NCI-H510A (cell line): ENCODE measurements at places on chromosomes 13 and 19.

DNA sequence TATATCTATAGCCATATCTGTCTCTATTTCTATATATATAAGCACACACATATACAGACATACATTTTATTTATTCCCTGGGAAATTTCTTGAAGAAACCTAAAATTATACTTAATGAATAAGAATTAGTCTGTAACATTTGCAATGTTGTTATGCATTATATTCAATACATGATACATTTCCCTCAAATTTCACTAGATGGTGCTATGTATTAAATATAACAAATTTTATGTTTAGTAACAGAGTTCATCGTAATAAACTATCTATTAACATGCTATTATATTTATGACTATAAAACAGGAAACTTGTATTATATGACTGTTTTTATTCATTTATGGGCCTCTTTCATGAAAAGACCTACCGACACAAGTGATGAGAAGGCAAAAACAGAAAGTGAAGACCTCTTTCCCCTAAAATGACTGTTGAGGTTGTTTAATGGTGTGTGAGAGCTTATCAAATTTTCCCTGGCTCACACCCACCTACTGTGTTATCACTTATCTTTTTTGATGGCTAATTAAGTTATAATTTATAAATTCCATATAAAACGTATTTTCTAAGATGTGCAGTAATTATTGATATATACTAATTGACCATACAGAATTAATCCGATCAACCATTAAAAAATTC lies 881.9 kb downstream of the SLITRK6 start:
- no peak for DNase-seq

GRCh38 chr13:76446191-76446590 lies 440.0 kb downstream of the KCTD12 start:
- DNase-seq, result no peak

DNA sequence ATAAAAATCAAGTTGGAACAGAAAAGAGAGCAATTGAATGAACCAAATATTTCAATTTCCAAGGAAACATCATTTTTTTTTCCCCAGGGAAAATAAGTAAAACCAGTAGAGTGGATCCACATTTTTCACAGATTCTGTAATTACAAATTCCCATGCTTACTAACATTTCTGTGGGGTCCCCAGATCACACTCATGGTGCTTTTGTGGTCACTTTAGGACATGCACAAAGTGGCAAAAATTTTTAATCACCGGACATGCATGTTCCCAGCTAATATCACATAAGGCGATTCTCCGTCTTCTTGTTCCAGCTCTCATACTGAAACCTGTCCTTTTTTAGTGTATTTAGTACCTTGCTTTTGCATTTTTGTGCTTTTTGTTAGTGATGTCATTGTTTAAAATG lies 748.2 kb upstream of the SLITRK1 start:
- DNase-seq, result no peak

GRCh38 chr13:75324413-75324940 lies 157.5 kb downstream of the TBC1D4 start:
- DNase-seq, result no peak

DNA sequence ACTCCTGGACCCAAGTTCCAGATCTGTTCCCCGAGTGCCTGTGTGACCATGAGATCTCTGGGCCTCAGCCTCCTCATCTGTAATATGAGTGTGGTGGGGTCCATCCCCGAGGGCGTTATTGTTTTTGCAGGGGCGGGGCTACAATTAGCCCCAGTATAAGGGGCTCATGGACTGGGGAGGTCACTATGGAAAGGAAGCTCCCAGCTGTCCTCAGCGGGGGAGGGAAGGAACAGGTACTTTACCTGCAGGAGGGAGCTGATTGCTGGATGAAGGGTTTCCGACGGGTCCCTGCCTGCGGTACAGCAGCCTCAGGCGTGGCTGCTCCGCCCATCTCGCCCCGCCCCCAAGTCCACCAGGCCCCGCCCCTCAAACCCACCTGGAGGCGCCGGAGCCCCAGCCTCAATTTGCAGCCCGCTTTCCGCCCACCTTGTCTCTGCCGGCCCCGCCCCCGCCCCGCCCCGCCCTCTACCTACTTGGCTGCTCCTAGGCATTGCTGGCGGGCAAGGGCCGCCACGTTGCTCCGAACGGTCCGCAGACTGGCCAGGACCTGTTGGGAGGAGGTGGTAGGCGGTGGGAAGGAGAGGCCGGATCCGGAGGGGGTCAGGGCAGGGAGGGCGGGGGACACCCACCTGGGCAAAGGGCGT lies 5.5 kb downstream of the PDE4C start:
- no peak for DNase-seq

GRCh38 chr13:34322014-34322742 lies 504.2 kb downstream of the RFC3 start:
- DNase-seq, result no peak

GRCh38 chr13:99756281-99756680 lies 215.3 kb downstream of the ZIC5 start:
- no peak for DNase-seq

DNA sequence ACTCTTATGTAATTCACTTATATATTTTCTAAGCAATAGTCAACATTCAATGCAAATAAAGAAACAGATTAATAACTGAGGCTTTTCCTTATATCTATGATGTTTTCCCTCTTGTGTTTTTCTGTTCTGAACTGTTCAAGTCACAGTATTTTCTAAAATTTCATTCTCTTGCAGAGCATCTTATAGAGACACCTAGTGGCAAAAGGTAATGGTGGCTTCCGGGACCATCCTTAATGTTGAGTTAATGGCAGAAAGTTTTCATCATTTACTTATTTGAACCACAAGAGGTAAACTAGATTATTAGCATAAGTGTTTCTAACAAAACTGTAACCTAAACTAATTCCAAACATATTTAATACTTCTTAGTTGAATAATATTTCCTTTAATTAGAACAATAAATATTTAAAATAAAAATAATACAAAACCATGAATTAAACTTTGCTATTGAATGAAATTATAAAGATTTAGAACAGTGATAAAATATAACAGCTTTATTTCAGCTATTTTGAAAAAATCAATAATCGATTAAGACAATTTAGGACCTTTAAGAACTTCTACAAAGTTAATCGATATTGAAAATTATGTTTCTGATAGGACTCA lies 1.7 kb upstream of the SLITRK5 start:
- DNase-seq, result no peak

DNA sequence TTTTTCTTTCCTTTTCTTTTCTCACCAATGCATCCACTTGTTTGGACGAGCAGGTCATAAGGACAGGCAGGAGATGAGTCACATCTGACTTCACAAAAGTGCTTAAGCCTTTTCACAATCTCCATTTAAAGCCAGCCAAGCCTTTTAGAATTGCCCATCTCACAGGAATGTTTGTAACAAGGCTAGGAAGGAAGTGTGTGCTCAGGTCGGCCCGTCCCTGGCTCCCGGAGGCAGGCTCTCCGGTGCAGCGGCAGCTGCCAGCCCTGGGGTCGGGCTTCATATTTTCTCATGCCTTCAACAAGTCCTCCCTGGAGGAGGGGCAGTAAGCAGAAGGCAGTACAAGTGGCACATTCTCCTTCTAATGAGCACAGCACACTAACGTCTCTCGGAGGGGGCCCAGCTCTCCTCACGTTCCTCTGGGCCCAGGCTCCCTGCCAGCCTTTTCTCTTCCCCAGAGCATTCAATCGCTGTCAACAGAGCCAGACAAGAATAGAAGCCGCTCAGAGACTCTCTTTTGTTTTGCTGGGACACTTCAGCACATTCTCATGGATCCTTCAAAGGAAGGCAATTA lies 180.5 kb downstream of the COL4A1 start:
- no peak for DNase-seq

DNA sequence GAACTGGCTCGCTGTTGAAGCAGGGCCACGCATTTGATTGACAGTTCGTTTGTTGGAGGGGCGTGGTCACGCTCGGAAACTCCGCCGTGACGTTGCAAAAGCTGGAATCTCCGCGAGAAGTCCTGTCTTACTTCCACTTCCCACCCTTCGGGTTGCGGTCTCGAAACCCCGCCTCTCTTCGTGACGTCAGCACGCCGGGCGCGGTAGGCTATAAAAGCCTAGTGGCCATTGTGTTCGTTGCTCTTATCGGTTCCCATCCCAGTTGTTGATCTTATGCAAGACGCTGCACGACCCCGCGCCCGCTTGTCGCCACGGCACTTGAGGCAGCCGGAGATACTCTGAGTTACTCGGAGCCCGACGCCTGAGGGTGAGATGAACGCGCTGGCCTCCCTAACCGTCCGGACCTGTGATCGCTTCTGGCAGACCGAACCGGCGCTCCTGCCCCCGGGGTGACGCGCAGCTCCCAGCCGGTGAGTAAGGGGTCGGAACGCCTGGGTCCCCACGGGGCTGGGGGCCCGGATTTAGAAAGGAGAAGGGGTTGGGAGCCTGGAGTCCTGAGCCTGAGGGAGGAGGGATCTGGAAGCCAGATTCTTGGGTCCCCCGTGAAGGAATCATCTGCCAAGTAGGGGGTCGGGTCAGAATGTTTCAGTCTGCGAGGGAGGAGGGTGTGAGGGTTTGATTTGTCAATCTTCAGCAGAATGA lies at the start of gene PPP1R15A:
Gene PPP1R15A (plus strand): TSS at position 240 of the 702 bp plus-strand sequence. CDS start 813 bp downstream, outside the sequence.
- peak; percentile 91 for DNase-seq

- no peak for DNase-seq
These were observed 908.2 kb downstream of the EFNB2 start for GRCh38 chr13:105627270-105627669.

GRCh38 chr13:95382411-95382810 lies 81.2 kb upstream of the ABCC4 start:
- no peak for DNase-seq

- no peak for DNase-seq
These were observed 546.0 kb upstream of the PCDH9 start for GRCh38 chr13:67776151-67776550.

- no peak for DNase-seq
These were observed 5.4 kb downstream of the WDR18 start for GRCh38 chr19:989381-990081.

DNA sequence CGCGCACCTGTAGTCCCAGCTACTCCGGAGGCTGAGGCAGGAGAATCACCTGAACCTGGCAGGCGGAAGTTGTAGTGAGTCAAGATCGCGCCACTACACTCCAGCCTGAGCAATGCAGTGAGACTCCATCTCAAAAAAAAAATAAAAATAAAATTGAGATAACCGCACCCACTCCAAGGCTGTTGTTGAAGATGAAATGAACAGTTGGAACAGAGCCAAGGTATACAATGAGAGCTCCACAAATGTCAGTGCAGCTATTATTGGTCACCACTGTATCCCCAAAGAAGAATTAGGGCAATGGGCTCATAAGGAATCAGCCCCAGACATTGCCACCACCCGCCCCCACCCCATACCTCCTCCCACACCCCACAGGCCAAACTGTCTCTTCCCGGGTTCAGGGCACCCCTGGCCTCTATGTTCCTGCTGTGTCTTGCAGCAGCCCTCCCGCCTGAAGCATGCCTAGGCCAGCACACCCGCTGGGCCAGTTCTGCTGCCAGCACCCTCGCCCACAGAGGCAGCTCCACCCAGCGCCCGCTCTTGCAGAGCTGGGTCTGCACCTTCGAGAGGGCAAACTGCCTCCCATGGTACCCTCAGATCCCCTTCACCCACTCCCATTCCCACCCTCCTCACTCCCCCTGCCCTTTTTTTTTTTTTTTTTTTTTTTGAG lies 3.5 kb upstream of the S1PR5 start:
- DNase-seq, result no peak

DNA sequence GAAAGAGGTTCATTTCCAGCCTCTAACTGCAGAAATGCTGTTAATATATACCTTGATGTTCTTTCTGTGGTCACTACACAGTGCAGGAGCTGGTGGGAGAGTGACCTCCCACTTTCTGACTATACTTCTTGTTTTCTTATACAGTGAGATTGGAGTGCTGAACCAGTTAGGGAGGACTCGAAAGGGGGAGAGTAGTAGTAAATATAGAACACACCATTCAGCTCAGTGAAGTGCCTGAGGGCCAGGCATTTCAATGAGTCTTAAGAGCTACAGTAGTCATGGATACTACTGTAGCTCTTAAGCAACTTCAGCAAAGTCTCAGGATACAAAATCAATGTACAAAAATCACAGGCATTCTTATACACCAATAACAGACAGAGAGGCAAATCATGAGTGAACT lies 372.9 kb downstream of the MTUS2 start:
- no peak for DNase-seq

- DNase-seq, result no peak
These were observed 53.8 kb downstream of the RNF6 start for GRCh38 chr13:26168237-26168814.

GRCh38 chr13:112825875-112826274 lies 136.0 kb downstream of the ATP11A start:
- DNase-seq, result no peak

DNA sequence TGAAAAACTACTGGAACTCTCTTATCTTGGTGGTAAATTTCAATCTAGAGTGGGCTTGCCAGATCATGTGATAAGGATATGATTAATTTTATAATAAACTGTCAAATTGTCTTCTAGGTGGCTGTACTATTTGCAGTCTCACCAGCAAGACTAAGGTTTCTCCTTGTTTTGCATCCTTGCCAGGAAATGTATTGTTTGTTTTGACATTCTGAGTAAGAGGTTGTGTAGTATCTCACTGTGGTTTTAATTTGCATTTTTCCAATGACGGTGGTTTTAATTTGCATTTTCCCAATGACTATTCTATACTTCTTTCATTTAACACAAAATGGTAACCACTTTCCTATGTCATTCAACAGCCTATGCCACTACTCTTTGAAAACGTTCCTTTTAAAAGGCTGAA lies 2.0 kb downstream of the CAB39L start:
- DNase-seq, result no peak
